ENCODE measurements at places on chromosomes 11 and 22. TPM values are rescaled to one million over a fixed set of nuclear protein-coding genes. Genes with fewer than 3 reads are reported as not detected.
A peak's percentile ranks its signal among the peaks of the same experiment; 100 is the strongest.

- no peaks in the 10 kb centered on the region for H3K4me1 ChIP-seq
- no peak for DNase-seq
- H3K27me3 ChIP-seq, result peaks cover 15% of the 10 kb centered on the region
These were observed 20.7 kb upstream of the HTR3A start for GRCh38 chr11:113954235-113954634.

DNA sequence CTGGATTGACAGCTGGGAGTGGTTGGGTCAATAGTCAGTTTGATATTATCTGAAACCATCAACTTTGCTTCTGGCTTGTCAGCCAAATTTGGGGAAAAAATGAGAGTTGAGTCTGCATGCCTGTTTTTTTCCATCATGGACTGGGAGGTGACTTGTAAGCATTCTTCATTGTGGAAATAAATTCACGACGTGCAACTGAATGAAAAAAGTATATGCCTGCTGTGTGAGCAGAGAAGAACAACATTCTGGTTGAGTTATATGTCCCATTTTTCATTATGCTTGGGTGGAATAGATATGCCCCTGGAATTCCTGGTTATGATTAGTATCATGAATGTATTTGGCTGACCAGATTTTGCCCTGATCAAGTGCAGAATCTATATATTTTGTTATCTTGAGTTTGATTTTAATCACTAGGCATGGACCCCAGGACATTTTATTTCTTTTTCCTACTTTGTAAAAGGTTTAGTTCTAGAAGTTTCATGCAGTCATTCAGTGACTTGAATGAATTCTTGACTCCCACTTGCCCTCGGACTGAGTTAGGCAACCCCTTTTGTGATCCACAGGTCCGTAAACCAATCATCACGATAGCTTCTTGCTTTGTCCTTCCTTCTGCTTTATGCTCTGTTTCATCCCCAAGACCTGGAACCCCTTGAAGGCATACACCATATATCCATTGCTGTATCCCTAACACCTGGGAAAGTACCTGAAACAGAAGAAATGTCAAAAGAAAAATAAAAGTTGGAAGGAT is 205.8 kb downstream of the NAV2 start:
- H3K4me3 ChIP-seq, result no peak overlapping the region
- no peak overlapping the region for H3K27ac ChIP-seq
- H3K4me1 ChIP-seq, result no peaks in the 10 kb centered on the region
- no peaks in the 10 kb centered on the region for H3K36me3 ChIP-seq

The SLC22A25 gene
- total RNA-seq, result not detected

The CD3E gene
- total RNA-seq, result 203 TPM

GRCh38 chr11:41053894-41054293 is 405.6 kb downstream of the LRRC4C start:
- H3K4me1 ChIP-seq, result no peaks in the 10 kb centered on the region
- H3K4me3 ChIP-seq, result no peak overlapping the region
- no peaks in the 10 kb centered on the region for H3K27me3 ChIP-seq
- H3K36me3 ChIP-seq, result no peaks in the 10 kb centered on the region
- no peak overlapping the region for H3K27ac ChIP-seq
- DNase-seq, result no peak

DNA sequence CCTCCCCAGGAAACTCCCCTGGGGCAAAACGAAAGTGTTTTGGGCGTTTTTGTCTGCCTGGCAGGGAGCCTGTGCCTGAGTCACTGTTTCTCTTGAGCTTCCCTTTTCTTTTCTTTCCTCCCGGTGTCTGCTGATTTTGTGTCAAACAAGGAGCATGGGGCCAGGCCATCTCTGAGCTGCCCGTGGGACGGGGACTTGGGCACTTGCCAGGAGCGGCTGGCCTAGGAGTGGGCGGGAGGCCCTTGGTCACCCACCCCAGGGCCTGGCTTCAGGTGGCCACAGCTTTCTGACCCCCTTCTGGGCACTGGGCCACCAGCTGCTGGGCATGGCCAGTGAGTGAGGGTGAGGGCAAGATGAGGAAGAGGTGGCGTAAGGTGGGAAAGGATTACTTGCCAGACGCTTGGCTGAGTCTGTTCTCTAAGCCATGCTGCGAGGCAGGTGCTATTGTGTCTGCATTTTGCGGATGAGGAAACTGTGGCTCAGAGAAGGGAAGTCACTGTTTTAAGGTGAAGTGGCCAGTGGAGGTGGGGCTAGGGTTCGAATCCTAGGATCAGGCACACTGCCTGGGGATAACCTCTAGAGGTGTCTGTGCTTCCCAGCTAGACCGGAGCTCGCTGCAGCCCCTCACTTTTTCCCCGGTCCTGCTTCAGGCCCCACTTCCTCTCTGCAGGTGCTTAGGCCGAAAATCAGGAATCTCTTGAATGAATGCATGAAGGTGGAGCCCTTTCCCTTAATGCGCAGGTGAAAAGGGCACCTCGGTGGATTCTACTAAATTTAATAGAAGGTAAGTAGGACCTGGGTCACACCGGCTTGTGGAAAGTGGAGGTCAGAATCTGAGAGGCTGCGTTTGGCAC is 7.8 kb upstream of the NFAM1 start:
- peaks cover 14% of the 10 kb centered on the region for H3K4me1 ChIP-seq
- peaks cover 2% of the 10 kb centered on the region for H3K27me3 ChIP-seq
- H3K4me3 ChIP-seq, result no peak overlapping the region
- peak; percentile 43 for DNase-seq

DNA sequence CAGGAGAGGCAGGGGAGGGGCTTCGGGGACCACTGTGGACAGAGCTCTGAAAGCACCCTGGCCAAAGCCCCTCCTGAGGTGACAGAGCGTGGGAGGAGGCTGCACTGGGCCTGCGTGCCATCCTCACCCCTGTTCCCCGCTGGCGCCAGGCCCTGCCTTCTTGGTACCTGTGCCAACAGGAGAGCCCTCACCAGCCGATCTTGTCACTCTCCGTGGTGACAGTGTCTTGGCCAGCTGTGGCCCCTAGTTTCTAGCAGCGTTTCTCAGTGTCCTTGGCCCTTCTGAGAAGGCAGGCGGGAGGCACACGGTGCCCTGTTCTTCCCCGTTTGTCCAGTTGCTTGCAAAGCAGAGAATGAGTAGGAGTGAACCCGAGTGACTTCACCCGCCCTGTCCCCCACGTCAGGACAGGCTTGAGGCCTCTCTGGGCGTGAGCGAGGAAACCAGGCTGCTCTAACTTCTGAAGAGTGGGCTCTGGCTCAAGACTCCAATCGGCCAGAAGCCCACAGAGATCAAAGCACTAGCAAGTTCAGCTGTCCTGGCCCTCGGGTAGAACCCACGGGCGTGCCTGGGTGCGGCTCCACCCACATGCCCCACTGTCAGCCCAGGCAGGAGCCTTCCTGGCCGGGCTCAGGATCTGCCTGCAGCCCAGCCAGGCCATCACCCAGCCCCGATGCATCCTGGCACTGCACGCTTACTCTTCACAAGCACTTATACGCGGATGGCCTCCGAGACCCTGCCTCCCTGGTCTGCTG is 60.2 kb upstream of the EMID1 start:
- no peaks in the 10 kb centered on the region for H3K27me3 ChIP-seq
- H3K27ac ChIP-seq, result no peak overlapping the region
- peaks cover 11% of the 10 kb centered on the region for H3K4me1 ChIP-seq
- DNase-seq, result no peak

- DNase-seq, result no peak
- no peaks in the 10 kb centered on the region for H3K36me3 ChIP-seq
- no peaks in the 10 kb centered on the region for H3K27me3 ChIP-seq
- H3K27ac ChIP-seq, result no peak overlapping the region
- H3K4me3 ChIP-seq, result no peak overlapping the region
These were observed 665.4 kb downstream of the METTL15 start for GRCh38 chr11:28773606-28774005.

DNA sequence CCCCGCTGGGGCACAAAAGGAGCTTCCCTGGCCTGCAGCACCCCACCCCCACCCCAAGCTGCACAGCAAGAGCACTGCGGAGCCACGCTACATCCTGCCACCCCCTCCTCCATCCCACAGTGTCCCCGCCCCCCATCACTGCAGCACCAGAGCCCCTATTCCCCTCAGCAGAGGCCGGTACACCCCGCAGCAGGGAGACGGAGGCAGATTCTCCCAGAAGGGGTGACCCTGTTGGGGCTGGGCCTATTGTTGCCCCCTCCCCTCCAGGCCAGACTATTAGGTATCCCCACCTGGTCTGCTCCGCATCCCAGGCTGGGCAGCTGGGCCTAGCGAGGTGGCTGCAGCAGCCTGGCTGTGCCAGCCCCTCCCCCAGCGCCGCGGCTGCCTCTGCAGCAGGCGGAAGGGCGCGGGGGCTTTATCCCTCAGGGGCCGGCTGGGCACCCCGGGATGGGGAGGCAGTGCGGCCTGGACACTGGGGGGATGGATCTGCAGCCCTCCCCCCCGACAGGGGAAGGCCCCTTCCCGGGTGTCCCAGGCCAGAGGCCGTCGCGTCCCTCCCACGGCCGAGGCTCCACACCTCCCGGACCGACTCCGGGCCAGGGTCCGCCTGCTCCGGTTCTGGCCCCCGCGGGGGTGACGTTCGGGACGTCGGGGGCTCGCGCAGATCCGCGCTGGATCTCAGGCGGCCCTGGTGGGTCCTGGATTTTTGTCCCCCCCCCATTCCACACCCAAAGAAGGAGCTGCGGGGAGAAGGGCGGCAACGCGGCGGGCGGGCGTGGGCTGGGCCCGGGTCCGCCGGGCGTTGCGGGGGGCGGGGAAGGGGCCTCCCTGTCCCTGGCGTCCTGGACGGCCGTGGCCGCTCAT is 943 bp downstream of the DUSP8 start:
- no peak for DNase-seq
- no peaks in the 10 kb centered on the region for H3K36me3 ChIP-seq
- H3K4me3 ChIP-seq, result peak overlapping the region; percentile 67
- H3K27ac ChIP-seq, result no peak overlapping the region

DNA sequence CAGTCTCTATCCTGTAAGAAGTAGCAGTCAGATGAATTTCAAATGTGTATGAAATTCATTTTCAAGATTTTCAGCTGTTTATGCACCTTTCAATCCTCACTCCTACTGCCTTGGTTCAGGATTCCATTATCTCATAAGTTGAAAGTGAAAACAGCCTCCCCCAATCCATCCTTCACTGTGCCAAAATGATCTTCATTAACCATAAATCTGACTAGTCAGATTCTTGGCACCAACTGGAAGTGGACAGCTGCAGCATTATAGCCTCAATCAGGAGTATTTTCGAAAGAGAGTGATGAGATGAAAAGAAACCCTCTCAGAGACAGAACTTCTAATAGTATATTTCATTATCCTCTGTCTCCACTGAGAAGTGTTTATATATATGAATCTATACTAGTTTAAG is 365.3 kb upstream of the PDGFD start:
- H3K4me1 ChIP-seq, result no peaks in the 10 kb centered on the region
- no peaks in the 10 kb centered on the region for H3K27me3 ChIP-seq
- H3K36me3 ChIP-seq, result no peaks in the 10 kb centered on the region
- no peak overlapping the region for H3K27ac ChIP-seq
- no peak overlapping the region for H3K4me3 ChIP-seq

The C22orf42 gene
- 0.19 TPM for total RNA-seq

DNA sequence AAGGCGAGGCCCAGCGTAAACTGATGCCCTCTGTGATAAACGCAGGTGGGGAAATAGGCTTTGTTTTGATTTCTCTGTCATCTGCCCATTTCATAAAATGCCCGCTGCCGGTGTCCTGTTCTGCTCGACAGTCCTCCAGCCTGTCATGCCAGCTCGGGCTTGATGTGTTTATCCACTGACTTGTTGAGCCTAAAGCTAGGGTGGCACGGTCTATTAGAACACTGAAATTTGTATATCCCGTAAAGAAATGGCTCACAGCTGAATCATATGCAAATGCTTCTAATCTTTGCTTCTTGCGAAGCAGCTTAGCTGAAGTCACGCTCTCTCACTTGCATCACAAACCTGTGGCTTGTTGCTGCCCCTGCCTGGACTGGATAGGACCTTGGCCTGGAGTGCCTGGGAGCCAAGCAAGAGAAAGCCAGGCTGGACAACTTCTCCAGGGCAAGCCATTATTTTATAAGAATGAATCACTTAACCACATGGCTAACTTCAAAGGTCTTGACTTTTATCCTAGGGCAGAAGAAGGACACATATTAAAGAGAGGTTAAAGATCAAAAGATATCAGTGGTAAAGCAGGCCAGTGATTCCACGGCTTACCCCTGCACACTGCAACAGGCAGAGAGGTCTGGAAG is 33.1 kb downstream of the EHF start:
- H3K4me1 ChIP-seq, result no peaks in the 10 kb centered on the region
- no peaks in the 10 kb centered on the region for H3K36me3 ChIP-seq

- DNase-seq, result no peak
- peak overlapping the region; percentile 82 for H3K27ac ChIP-seq
- H3K36me3 ChIP-seq, result peaks cover 1% of the 10 kb centered on the region
- H3K4me1 ChIP-seq, result peaks cover 32% of the 10 kb centered on the region
- H3K4me3 ChIP-seq, result no peak overlapping the region
These were observed 280.5 kb downstream of the DDX10 start for GRCh38 chr11:108945341-108945740.

GRCh38 chr11:59040607-59041006 is 45.5 kb upstream of the GLYATL1B start:
- no peak for DNase-seq
- H3K27ac ChIP-seq, result no peak overlapping the region
- no peaks in the 10 kb centered on the region for H3K36me3 ChIP-seq
- no peak overlapping the region for H3K4me3 ChIP-seq

GRCh38 chr11:128085276-128085675 is 502.1 kb downstream of the ETS1 start:
- no peak overlapping the region for H3K4me3 ChIP-seq
- H3K27ac ChIP-seq, result no peak overlapping the region
- H3K4me1 ChIP-seq, result no peaks in the 10 kb centered on the region

DNA sequence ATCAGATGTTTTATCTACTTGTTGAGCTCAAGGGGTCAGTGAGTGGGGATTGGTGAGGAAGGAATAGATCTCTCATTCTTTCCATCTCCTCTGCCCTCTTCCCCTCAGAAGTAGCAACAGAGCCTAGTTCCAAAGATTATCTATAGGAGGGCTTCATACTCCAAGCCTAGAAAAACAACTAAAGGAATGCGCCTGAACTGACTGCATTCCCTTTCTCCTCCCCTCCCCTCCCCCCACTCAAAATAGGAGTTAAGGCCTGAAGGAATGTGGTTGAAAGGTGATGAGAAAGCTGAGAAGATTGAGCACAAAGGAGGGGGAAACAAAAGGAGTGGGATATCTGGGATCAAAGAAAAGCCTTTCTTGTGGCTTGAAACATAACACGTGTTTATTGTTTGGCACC is 10.5 kb downstream of the EMSY start:
- no peaks in the 10 kb centered on the region for H3K4me1 ChIP-seq
- DNase-seq, result no peak
- no peaks in the 10 kb centered on the region for H3K27me3 ChIP-seq

The CRYAB gene
- total RNA-seq, result 4.2 TPM

Measured in thymus (tissue), 14 donors.